ENCODE measurements at places on chromosomes 13 and 19.

DNA sequence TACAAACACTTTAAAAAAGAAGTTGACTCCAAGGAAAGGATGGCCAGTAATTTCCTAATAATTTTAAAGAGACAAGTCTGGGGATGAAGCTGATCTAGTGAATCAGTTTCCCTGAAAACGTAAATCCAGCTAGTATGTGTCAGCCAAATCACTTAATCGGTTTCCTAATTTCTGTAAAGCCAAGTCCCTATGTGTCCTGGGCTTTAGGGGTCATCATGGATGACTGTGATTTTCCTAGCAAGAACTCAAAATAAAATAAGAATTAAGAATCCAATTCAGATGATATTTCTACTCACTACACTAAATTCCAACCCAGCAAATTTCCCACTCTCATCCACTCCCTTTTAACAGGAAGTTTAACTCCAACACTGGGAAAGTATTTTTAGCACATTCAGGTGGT is 35.9 kb downstream of the ELF1 start:
- DNase-seq: no peak

DNA sequence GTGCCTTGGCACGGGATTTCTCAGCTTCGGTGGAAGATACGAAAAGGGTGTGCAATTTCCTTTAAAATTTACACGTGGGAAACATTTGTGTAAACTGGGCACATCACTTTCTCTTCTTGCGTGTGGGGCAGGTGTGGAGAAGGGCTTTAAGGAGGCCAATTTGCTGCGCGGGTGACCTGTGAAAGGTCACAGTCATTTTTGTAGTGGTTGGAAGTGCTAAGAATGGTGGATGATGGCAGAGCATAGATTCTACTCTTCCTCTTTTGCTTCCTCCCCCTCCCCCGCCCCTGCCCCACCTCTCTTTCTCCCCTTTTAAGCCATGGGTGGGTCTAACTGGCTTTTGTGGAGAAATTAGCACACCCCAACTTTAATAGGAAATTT is 7.2 kb downstream of the SLITRK5 start:
- no peak for DNase-seq

DNA sequence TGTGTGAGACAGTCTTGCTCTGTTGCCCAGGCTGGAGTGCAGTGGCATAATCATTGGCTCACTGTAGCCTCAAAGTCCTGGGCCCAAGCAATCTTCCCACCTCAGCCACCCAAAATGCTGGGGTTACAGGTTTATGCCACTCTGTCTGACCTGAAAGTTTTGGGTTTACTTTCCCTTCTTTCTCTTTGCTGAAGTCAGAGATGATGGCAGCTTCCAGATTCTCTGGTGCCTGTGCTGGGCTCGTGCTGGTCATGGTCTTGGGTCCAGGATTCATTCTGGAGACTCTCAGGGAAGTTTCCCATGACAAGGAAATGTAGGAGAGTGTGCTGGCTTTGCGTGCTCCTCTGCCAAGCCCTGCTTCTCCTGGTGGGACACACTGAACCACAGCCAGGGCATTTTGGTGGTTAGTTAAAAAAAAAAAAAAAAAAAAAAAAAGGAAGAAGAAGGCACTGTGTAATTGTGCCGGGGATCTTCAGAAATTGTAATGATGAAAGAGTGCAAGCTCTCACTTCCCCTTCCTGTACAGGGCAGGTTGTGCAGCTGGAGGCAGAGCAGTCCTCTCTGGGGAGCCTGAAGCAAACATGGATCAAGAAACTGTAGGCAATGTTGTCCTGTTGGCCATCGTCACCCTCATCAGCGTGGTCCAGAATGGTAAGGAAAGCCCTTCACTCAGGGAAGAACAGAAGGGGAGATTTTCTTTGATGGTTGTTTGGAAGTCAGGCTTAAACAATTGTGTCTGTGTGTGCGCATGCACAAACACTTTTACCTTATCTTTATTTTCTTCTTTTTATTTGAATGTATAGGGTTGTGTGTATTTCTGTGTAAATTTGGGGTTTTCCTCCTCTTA is at the start of gene ALOX5AP:
Gene ALOX5AP, plus strand, starts transcription at position 519 of the 847 bp plus-strand sequence. Its CDS starts 63 bp downstream, at position 582.
- no peak for DNase-seq

- no peak for DNase-seq
Observed at GRCh38 chr19:55086730-55087541, 11.3 kb downstream of the EPS8L1 start.

GRCh38 chr13:51976423-51976822 is 34.8 kb downstream of the ATP7B start:
- DNase-seq: no peak

- DNase-seq: no peak
Observed at GRCh38 chr13:59750860-59751259, 412.9 kb downstream of the DIAPH3 start.

- no peak for DNase-seq
Observed at GRCh38 chr13:29397265-29397664, 198.2 kb downstream of the SLC7A1 start.

Data from urothelium cell line (cell line).